Inflammatory macrophage treated with lipopolysaccharide for 1 hour (primary cell): ENCODE measurements at places on chromosomes 16 and 17.

DNA sequence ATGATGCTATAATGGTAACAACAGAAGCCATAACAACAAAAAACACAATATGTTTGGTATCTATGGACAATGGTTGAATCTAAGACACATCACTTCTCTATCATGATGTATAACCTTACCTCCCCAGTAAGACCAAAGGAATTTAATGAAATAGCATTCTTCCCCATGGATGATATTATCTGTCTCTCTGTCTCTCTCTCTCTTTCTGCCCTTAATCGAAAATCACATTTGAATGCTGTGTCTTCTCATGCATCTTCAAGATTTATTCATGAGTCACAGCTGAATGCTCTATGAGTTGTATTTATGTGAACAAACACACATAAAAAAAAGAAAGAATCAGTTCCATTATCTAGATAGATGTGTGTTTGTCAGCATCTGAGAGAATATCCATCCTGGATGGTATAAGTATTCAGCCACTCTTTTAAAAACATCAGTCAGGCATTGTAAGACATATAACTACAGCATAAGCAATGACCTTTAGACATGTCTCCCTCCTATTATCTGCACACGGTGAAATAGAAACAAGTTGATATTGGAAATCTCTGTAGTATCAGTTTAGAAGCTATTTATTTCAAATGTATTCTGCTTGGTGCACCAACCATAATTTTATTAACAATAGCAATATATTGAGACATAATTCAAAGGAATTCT lies 433.3 kb downstream of the TOX3 start:
- DNase-seq: no peak

DNA sequence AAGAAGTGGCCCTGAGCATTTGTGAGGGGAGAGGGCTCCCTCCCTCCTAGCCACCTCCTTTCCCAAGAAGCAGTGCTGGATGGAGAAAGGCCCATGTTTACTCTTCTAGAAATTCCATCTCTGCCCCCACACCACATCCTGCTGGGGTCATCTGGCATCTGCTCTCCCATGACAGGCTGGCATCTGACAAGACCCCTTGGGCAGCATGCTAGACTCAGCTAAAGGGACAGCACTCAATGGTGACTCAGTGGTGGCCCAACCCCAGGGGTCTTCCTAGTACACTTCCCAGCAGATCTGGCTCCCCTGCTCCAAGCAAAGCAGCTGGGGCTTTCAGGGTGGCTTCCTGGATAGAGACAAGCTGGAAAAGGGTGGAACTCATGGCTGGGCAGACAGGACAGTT lies 14.4 kb downstream of the SLC38A7 start:
- no peak for DNase-seq

DNA sequence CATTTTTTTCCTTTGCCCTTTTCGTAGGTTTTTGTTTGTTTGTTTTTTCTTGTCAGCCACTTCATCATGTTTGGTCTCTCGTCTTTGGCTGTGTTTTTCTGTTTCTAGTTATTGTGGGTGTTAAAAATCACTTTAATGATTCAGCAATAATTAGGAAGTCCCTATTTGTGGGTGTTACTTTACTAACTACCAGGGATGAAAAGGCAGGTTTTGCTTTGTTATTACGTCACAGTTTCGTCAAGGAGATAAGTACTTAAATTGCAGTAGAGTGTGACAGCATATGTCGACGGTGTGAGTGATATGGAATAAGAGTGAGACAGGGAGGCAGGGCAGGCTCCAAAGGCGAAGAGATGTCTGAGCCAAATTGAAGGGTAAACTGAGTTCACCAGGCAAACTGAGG lies 479.6 kb downstream of the WWOX start:
- DNase-seq: no peak

DNA sequence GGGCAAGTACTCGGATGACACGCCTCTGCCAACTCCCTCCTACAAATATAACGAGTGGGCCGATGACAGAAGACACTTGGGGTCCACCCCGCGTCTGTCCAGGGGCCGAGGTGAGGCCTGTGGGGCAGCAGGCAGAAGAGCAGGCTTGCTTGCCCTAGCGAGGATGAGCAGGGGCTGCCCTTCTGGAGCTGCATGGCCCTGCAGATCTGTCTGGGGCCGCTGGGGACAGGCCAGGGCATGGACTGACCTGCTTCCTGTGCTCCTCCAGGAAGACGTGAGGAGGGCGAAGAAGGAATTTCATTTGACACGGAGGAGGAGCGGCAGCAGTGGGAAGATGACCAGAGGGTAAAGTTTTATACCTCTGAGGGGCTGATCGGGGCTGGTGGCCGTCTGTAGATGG lies 5.3 kb downstream of the DHX38 start:
- no peak for DNase-seq

DNA sequence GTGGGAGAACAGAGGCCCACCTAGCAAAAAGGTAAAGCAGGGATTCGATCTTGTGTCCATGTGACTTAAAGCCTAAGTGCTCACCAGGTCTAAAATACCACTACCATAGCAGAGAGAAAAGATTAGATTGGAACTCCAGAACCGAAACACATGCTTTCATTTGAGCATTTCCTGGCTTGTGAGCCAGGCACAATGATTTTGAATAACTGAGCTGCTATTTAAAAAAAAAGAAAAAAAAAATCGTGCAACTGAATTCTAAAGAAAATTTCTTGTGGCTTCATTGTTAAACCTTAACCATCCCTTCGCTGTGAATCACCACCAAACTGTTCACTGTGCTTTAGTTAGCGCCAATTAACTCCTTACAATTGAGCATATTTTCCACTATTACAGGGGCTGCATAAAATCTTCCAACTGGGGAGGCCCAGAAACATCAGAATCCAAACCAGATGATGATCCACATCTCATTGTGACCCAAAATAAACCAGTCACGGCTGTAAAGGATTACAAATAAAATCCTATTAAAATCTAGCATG lies 366.4 kb upstream of the ERCC4 start:
- no peak for DNase-seq

- DNase-seq: no peak
These were observed 39.7 kb downstream of the ABCC6 start for GRCh38 chr16:16183562-16183961.

DNA sequence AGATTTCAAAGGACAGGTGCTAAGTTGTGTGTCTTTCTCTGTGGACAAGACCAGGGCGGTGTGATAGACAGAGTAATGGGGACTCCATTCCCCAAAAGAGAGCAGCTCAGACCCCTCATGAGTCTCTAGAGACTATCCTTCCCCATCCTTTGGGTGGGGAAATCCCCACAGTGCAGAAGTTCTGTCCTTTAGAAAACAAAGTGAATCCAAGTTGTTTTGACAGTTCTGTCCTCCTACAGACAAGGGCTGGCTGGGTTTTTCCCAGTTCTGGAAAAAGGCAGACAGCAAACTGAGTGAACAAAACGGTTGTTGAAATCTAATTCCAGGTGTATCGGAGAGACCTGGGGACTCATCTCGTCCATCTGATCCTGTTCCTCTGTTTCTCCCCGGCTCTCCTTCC lies 11.0 kb upstream of the HAS3 start:
- peak; percentile 50 for DNase-seq

DNA sequence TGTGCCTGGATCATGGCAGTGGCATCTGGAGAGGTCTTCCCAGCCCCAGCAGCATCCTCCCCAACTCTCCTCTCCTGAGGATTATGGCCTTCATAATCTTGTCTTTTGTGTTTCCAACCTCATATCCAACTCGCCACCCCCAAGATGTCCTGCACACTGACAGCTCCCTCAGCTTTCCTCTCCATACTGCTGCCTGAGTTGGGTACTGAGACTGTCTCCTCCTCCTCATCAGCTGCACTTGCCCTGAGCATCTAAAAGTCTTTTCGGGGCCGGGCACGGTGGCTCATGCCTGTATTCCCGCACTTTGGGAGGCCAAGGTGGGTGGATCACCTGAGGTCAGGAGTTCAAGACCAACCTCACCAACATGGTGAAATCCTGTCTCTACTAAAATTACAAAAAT lies 2.0 kb downstream of the CD300LB start:
- no peak for DNase-seq

DNA sequence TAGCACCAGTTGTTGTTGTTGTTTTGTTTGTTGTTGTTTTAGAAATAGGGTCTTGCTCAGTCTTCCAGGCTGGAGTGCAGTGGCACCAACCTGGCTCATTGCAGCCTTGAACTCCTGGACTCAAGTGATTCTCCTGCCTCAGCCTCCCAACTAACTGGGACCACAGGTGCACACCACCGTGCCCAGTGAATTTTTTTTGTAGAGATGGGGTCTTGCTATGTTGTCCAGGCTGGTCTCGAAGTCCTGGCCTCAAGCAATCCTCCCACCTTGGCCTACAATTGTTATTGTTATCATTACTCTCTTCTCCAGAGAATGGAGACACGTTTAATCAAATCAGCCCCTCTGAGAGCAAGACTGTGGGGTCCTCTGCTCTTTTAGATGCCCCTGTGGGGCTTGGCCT lies 42.7 kb upstream of the EMP2 start:
- no peak for DNase-seq

DNA sequence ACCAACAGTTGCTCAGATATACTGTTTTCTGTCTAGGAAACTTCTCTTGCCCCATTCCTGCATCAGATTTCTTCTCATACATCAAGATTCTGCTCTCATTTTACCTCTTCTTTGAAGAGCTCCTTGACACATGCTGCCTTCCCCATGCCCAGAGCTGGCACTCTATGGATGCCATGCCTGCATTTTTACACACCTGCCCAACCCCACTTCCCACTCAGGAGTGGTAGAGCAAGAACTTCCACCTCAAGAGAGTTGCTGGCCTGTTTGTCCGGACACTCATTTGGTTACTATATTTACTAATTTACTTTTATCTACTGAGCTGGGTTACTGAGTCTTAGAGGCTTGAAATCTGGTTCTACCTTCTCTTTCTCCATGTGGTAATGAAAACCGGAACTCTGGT lies 98.3 kb upstream of the HLF start:
- DNase-seq: no peak

GRCh38 chr16:56657555-56658326 lies at the start of gene MT1F:
TSS of gene MT1F (plus strand) at chr16:56657959. CDS start at chr16:56658059, 100 bp downstream.
- peak; percentile 75 for DNase-seq

DNA sequence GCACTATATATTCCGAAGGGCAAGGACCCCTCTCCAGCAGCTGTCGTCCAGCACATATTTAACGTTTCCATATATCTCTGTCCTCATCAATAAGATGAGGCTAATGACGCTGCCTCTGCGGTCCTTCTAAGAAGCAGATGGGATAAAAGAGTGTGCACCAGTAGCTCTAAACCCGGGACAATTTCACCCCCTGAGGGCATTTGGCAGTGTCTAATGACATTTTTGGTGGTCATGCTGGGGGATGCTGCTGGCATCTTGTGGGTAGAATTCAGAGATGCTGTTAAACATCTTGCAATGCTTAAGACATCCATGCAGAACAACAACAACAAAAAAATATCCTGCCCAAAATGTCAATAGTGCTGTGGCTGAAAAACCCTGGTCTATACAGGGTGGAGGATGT lies 372.9 kb downstream of the CDH13 start:
- no peak for DNase-seq

DNA sequence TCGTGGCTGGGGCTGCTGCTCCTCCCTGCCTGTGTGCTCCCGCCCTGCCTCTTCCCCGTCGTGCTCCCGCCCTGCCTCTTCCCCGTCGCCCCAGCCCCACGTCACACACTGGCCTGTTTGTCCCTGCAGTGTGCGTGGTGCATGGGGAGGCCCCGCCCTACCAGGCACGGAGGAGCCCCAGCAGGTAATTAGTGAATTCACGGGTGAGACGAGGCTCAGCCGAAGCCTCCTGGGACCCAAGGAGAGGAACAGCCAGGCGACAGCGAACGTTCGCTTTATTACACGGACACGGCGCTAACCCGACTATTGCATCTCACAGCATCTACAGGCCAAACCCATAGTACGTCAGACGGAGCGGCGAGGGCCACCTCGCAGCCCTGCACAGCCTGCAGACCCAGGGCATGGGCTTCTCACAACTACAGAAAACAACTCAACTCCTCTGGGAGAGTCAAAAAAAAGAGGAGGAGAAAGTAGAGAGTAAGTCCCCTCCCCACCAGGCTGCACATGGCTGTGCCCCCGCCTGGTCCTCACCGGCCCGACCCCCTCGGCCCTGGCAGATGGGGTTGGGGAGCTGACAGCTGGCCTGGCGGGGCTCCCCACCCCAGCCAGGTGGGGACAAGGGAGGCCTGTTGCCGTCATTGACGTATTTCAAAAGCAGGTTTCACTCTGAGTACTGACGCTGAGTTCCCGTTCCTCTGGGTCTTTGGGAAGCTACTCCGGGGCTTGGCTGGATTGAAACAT lies 4.3 kb upstream of the PABPN1L start:
- peak; percentile 6 for DNase-seq

GRCh38 chr16:80962879-80963278 lies 43.8 kb downstream of the CMC2 start:
- DNase-seq: no peak

GRCh38 chr16:49881890-49882289 lies 26.0 kb upstream of the ZNF423 start:
- DNase-seq: no peak

DNA sequence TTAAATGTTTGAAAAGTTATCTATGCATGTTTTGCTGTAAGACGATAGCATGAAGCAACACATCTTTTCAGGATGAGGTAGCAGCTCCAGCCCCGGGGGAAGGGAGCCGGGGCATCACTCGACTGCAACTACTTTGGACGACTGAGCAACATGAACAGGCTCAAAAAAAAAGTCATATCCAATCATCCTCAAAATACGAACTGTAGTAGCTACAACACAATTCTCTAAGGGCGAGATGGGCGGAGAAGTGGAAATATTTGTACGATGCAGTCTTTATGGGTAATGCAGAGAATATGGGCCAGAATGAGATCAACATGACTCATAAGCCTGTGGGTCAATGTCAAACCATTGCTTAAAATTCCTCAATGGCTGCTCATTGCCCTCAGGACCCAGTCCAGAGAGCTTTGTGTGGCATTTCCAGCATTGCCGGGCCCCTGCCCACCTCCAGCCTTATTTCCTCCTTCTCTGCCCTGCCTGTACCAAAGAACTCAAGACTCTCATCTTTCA lies 17.7 kb upstream of the SMURF2 start:
- no peak for DNase-seq

GRCh38 chr17:77836557-77837041 lies 121.9 kb upstream of the TNRC6C start:
- peak; percentile 48 for DNase-seq

DNA sequence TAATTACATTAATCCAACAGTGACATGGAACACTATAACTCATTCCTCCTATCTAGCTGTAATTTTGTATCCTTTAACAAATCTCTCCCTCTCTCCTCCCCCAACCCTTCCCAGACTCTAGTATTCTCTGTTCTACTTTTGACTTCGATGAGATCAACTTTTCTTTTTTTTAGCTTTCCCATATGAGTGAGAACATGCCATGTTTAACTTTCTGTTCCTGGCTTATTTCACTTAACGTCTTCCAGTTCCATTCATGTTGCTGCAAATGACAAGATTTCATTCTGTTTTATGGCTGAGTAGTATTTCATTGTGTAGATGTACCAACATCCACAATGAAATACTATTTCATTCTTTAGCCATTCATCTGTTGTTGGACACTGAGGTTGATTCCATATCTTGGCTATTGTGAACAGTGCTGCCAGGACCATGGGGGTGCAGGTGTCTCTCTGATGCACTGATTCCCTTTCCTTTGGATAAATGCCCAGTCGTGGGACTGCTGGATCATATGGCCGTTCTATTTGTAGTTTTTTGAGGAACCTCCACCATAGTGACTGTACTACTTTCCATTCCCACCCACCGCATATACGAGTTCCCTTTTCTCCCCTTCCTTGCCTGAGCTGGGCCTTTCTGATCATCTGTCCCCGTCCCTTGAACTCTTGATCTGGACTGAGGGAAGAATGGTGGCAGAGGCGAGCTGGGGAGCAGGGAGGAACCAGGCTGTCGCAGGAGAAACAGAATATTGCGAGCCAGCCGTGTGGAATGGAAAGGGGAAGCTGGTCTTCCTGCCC lies 7.7 kb upstream of the CEP295NL start:
- DNase-seq: peak; percentile 93
